ENCODE measurements at places on chromosomes 7 and 10. TPM values are rescaled to one million over a fixed set of nuclear protein-coding genes. Genes with fewer than 3 reads are reported as not detected.

GRCh38 chr10:77906951-77907421 is 19.6 kb downstream of the DLG5 start:
- no peak overlapping the region for H3K27ac ChIP-seq
- H3K36me3 ChIP-seq = no peaks in the 10 kb centered on the region
- peaks cover 54% of the 10 kb centered on the region for H3K4me1 ChIP-seq
- no peak overlapping the region for H3K4me3 ChIP-seq
- no peaks in the 10 kb centered on the region for H3K27me3 ChIP-seq

DNA sequence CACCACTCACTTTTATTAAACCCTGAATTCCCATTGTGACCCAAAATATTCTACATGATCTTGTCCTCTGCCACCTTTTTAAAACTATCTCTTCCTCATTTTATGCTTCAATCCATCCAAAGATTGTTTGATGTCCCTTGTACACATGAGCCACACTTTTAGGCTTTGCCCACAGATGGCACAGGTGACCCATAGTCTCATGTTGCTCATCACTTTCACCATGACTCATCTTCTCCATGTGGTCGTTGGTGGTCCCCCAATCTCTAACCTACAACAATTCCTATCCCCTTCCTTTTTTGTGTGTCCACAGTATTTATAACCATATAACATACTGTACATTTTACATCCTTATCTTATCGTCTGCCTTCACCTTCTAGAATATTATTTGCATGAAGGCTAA is 271.5 kb upstream of the ZWINT start:
- no peaks in the 10 kb centered on the region for H3K4me1 ChIP-seq
- H3K27me3 ChIP-seq = no peaks in the 10 kb centered on the region
- no peak overlapping the region for H3K4me3 ChIP-seq
- DNase-seq = no peak
- no peak overlapping the region for H3K27ac ChIP-seq
- no peaks in the 10 kb centered on the region for H3K36me3 ChIP-seq

- H3K27ac ChIP-seq = no peak overlapping the region
- H3K4me3 ChIP-seq = no peak overlapping the region
- H3K36me3 ChIP-seq = peaks cover 3% of the 10 kb centered on the region
- no peak for DNase-seq
Observed at GRCh38 chr10:99667108-99667751, 7.9 kb downstream of the ENTPD7 start.

CFAP69 gene
- 1.9 TPM for total RNA-seq

NEUROD6 gene
- not detected for total RNA-seq

DNA sequence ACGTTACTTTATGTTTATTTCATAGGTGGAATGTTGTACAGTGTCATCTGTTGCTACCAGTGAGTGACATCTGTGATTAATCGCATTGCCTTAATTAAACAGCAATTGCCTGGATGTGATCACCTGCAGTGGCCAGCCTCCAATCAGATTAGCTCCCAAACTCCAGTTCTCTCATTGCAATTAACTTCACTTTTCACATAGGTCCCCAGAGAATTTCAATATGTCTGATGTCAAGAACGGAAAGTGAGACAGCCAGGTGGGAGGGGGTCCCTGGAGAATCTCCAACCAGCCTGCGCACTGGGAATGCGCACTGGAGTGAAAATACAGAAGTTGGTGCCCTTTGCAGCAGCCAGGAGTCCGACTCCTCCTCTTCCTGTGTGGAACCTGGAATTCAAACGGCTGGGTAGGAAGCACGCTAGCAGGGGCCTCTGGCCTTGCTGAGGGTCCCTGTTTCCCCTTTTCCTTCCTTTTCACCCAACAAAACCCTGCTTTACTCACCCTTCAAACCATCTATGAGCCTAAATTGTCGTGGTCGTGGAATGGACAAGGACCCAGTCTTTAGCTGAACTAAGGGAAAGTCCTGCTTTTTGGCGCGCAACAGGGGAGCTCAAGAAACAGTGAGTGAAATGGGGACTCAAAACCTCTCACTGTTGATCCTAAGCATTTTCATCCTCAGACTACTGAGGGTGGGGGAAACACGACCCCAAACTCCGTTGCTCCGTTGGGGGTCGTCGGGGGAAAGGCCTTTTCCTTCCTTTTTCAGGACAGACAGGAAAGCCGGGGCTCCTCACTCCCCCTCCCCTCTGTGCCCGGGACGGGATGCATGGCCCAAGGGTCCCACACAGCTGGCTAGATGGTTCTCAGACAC is 1355.5 kb upstream of the LRRTM3 start:
- no peaks in the 10 kb centered on the region for H3K27me3 ChIP-seq
- no peaks in the 10 kb centered on the region for H3K4me1 ChIP-seq
- no peaks in the 10 kb centered on the region for H3K36me3 ChIP-seq
- H3K4me3 ChIP-seq = peak overlapping the region; percentile 54

DNA sequence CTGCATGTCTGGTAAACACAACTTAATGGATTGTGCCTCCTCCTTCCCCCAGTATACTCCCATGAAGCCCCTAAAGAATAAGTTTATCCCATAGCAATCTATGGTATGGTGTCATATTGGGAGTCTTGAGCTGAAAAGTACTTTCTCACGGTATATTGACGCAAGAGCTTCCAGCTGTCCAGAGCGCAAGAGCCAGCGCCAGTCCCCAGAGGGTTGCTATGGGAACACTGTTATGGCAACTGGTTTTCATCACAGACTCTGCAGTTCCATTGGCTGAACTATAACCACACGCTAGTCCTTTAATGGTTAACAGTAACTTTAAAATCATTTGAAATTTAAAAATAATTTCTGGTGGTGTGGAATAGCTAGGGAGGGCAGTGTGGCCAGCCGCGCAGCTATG is 46.9 kb downstream of the PRPF18 start:
- no peak overlapping the region for H3K4me3 ChIP-seq
- peaks cover 2% of the 10 kb centered on the region for H3K36me3 ChIP-seq
- H3K4me1 ChIP-seq = peaks cover 11% of the 10 kb centered on the region

- H3K27me3 ChIP-seq = peaks cover 32% of the 10 kb centered on the region
- DNase-seq = no peak
- H3K36me3 ChIP-seq = no peaks in the 10 kb centered on the region
- peak overlapping the region; percentile 52 for H3K4me3 ChIP-seq
- H3K4me1 ChIP-seq = no peaks in the 10 kb centered on the region
- H3K27ac ChIP-seq = no peak overlapping the region
Observed at GRCh38 chr10:13000431-13000830, 1.1 kb downstream of the CCDC3 start.

DNA sequence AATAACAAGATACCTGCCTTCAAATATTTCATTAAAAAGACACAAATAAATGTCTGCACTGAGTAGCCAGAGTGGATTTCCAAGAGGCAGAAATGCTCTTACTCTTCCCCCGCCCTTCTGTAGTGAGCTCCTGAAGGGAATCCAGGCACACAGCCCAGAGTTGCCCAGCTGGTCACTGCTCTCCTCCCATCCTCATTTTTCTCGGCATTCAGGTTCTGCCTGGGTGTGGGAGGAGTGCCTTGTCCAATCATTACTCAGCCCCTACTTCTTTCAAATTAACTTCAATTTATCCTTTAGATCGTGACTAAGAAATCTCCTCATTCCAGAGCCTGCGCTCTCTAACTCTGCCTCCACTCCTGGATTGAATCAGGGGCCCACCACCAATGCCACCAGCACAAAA is 12.2 kb downstream of the CCDC6 start:
- H3K4me1 ChIP-seq = peaks cover 69% of the 10 kb centered on the region
- H3K27ac ChIP-seq = no peak overlapping the region
- H3K27me3 ChIP-seq = no peaks in the 10 kb centered on the region
- DNase-seq = peak; percentile 24
- H3K4me3 ChIP-seq = no peak overlapping the region

DNA sequence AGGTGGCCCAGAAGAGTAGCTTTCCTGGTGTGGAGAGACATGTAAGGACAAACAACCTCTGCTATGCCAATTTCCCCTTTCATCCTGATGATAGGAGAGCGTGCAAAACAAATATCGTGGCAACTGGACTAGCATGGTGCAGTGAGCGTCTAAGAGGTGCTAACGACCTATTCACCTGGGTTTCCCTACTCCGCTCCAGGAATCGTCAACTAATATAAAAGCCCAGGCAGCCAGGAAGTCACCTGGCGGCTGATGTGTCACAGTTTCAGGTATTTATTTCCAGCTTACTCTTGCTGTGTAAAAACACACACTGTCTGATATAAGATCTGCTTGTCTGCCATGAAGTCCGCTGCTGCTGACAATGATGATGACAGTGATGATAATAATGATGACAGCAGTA is 56.5 kb upstream of the EFCAB10 start:
- peaks cover 2% of the 10 kb centered on the region for H3K36me3 ChIP-seq
- no peak overlapping the region for H3K4me3 ChIP-seq
- no peak overlapping the region for H3K27ac ChIP-seq
- DNase-seq = no peak

DNA sequence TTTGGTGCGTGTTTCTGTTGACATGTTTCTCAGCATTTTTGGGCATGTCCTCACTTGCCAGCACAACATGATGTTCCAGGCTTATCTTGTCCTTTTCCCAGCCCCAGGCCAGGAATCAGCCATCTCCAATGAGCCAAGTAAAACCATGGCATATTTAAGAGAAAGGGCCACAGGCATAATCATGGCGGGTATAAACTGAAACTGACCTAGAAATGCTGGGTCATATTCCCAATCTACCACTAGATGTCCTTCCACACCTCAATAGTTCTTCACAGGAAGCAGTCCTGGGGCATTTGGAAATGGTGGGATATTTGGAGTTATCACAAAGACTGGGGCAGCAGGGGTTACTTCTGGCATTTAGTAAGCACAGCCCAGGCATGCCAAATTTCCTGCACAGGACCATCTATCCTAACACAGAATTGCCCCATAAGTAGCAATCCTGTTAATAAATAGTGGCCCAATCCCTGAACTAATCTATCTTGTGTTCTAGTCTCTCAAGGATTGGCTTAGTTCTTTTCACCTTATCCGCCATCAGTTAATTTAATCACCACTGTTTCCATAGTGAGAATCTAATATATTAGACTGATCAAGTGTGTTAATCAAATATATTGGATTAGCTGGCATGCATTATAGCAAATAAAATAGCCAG is 101.6 kb downstream of the NPSR1 start:
- peaks cover under 1% of the 10 kb centered on the region for H3K27me3 ChIP-seq
- H3K4me1 ChIP-seq = no peaks in the 10 kb centered on the region
- no peak overlapping the region for H3K27ac ChIP-seq
- H3K4me3 ChIP-seq = no peak overlapping the region

USP6NL gene
- total RNA-seq = 4.3 TPM

DNA sequence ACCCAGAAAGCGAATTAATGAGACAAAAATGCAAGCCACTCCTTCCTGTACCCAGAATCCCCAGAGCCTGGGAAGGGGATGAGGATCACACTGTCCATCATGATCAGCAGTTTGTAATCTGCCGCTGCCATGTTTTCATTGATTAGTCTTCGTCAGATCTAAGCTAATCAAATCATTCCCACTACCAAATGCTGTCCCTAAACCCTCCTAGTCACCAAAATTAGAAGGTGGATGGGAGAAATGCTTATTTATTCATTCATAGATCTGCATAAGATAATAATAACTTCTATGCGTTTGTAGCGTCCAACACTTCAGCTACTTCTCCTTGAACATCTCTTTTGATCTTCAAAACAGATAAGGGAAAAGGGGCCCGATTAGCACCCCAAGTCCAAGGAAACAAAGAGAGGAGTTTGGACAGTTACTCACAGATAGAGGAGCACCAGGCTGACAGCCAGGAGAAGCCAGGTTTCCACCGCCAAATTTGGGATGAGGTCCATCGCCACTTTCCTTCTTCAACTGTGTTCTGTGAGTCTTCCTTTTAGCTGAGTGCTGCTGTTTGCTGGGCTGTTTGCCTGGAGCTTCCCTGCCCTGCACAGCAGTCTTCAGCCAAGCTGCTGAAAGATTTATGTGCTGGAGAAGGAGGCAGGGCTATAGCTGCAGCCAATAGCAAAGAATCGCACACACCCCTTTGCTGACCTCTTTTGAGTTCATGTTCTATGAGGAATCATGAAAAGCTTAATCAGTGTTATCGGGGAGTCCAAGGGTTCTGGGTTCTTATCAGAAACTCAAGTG is at the start of gene CYP3A5:
CYP3A5 (minus strand) TSS at position 597 of the 792 bp plus-strand sequence; CDS start at position 497, 100 bp downstream.
- H3K4me3 ChIP-seq = peak within 1 kb of the TSS; percentile 29
- H3K4me1 ChIP-seq = peaks cover 13% of the 10 kb centered on the region
- H3K27ac ChIP-seq = no peak within 1 kb of the TSS
- H3K27me3 ChIP-seq = no peaks in the 10 kb centered on the region

- no peak for DNase-seq
- no peak overlapping the region for H3K4me3 ChIP-seq
- H3K36me3 ChIP-seq = no peaks in the 10 kb centered on the region
- peaks cover 37% of the 10 kb centered on the region for H3K4me1 ChIP-seq
Observed at GRCh38 chr7:116686812-116687419, 14.9 kb downstream of the MET start.

GRCh38 chr7:89695241-89695640 is 459.0 kb upstream of the STEAP1 start:
- no peaks in the 10 kb centered on the region for H3K4me1 ChIP-seq
- no peak overlapping the region for H3K27ac ChIP-seq
- DNase-seq = no peak
- H3K4me3 ChIP-seq = no peak overlapping the region
- H3K27me3 ChIP-seq = no peaks in the 10 kb centered on the region

DNA sequence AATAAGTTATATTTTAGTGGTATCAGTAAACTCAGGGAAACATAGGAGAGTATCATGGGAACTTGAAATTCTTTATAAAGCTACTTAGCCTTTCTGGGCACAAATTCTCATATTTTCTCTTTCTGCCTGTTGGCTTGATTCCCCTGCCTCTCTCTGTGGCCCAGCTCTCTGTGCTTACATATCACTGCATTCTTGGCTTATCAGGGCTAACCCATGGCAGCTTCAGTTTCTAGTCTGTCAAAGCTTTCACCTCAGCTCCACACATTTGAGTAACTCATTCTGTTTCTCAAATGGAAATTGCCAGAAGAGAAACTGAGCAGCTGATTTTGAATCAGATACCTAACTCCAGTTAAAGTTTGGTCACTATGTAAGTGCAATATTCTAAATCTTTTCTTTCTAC is 713.1 kb downstream of the DNAJB9 start:
- H3K27ac ChIP-seq = no peak overlapping the region
- no peak overlapping the region for H3K4me3 ChIP-seq

DNA sequence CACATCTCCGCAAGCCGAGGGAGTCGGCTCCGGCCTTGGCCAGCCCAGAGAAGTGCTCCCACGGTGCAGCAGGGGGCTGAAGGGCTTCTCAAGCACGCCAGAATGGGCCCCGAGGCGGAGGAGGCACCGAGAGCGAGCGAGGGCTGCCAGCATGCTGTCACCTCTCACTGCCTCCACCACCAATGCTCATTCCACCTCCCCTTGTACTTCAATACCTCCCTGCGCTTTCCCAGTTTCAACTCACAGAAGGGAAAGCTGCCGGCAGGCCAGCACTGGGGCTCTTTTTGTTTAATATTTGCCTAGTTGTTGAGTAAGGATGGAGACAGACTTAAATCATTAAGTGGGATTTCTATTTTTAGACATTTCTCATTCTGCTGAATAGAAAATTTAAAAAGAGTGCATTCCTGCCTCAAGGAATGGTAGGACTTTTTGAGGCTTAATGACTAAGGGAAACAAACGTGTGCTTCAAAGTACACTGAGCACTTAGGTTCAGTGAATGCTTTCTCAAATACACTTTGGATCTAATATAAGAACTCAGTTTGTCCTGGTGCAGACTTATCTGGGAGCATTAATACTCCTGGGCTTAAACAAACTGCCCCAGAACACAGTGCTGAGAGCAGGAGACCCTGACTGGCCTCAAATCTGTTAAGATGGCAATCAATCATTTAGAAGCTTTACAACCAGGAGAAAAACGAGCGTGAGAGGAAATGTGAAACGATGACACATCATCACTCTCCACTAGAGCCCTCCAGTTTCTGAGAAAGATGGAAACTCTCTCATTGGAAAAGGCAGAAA is 131.2 kb downstream of the RALA start:
- H3K4me3 ChIP-seq = no peak overlapping the region
- no peak overlapping the region for H3K27ac ChIP-seq
- DNase-seq = no peak
- H3K4me1 ChIP-seq = no peaks in the 10 kb centered on the region
- no peaks in the 10 kb centered on the region for H3K27me3 ChIP-seq

GRCh38 chr7:22663357-22663718 is 63.7 kb upstream of the IL6 start:
- H3K36me3 ChIP-seq = no peaks in the 10 kb centered on the region
- H3K27ac ChIP-seq = no peak overlapping the region
- no peak for DNase-seq
- H3K4me3 ChIP-seq = no peak overlapping the region

Measured in psoas muscle (tissue), 8 donors.